ENCODE measurements at places on chromosomes 2 and 18.

DNA sequence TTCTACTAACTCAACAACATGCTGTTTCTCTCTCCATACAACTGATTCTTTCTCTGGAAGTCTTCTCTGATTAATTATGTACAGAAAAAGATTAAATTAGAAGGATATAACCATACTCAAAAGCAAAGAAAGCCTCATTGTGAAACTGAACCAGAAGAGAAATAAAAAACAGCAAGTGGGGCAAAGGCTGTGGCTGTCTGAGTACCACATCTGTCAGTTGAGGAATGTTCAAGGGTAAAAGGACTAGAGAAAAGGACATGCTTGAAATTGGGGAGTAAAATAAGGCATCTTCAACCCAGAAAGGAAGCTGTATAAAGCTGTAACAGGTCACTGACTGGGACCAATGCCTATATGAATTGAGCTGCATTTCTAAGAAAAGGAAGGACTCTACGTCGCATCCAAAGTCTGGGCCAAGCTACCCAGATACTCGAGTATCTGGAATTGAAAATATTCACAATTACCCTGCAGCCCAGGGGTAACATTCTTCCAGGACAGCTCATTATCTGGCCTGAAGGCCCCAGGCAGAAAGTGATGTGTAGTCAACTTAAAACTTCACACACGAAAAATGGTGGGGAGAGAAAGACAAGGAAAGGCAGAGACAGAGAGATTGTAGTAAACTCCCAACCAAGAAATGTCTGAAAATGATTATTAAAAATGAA, 356.0 kb upstream of the GALNT5 start:
- no peak for DNase-seq

GRCh38 chr2:100393362-100393761, 24.1 kb downstream of the CHST10 start:
- no peak for DNase-seq

GRCh38 chr18:22563164-22563583, 145.5 kb upstream of the CTAGE1 start:
- no peak for DNase-seq

DNA sequence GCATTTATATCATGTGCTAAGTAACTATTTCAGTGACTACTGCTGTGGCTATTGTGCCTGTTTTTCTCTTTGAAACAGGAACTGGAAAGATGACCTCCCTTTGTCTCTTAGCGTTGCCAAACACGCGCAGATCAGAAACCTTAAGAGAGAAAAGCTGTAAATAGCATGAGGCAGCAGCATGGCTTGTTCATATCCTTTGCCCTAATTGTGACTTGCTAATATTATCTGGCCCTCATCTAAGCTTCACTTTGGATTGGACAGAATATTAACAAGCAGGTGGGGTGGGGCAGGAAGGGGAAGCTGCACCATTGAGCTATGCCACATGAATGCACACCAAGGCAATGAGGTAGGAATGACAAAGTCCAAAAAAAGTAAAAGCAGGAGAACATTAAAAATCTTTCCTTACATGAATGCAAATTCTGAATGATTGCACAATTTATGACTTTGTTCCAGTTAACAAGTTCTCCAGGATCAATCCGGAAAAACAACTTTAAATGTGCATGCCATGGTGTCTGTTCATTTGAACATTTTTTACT, 128.4 kb downstream of the IRS1 start:
- no peak for DNase-seq

DNA sequence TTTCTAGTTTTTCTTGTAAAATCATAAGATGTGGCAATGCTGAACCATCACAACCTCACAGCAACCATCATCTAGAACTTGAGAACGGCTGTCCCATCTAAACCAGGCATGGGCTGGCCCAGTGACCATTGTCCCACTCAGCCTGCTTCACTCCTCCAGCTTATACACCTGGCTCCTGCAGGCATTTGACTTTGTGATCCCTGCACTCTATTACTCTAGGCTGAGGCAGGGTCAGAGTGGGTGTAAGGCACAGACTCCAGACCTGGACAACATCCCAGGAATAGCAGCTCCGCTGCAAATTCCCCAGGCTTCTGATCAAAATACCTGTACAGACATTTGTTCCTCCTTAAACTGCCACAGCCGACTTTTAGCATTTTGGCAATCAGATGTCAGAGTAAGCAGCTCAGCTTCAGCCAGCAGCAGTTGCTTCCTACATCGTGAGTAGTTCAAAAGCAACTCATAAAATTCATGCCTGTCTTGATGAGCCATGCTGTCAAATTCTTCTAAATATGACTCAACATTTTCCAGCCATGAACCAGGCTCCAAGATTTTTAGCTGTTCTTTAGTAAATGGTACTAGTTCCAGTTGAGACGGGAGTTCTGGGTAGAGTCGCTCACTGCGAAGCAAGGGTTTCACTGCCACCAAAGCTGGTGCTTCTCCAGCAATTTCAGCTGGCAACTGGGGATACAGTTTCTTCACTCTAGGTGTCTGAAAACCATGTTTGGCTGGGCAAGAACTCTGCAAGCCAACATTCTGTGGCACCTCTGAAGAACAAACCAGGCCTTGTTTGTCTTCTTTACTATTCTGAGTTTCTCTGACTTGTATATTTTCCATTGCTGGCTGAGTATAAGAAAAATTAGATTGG, 12.8 kb downstream of the EPG5 start:
- no peak for DNase-seq

GRCh38 chr2:40480596-40480995, 28.7 kb upstream of the SLC8A1 start:
- DNase-seq = no peak

DNA sequence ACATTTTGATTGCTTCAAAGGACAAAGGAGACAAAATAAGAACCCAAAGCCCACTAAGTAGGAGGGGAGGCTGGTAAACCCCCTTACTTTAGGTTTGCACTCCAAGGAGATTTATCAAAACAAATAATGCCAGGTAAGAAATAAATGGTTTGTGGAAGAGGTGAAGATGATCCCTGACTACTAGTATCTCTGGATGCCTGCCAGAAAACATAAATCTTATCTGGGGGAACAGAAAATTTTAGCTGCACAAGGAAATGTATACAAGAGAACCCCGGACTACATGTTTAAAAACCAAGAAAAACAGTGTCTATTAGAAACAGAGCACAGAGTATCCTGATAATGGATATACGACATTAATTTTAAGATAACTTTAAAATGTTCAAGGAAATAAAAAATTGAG, 114.1 kb downstream of the TRABD2A start:
- no peak for DNase-seq

GRCh38 chr2:129748653-129749052, 230.8 kb upstream of the RAB6C start:
- DNase-seq = no peak

All from left forelimb (tissue), 1 donor.